ENCODE measurements at places on chromosomes 3 and 15.

DNA sequence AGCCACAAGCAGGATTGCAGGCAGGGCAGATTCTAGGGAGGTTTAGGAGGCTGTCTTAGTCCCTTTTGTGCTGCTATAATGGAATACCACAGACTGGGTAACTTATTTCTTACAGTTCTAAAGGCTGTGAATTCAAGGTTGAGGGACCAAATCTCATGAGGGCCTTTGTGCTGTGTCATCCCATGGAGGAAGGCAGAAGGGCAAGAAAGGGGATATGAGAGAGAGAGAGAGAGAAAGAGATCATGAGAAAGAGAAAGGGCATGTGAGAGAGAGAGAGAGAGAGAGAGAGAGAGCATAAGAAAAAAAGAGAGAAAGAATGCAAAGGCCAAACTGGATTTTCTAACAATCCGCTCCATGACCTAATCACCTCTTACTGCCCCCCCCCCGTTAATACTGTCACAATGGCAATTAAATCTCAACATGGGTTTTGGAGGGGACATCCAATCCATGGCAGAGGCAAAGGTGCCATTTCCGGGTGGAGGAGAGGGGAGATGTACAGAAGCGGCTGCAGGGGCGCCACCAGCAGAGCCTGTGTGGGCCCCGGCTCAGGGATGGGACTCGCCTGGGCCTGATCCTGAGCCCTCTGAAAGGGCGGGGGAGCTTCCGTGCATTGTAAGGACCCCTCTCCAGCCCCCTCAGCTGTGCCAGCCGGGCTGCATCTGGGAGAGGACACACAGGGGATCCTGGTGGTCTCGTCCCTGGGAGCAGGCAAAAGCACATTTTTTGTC lies 20.5 kb downstream of the MRPS11 start:
- no peak for DNase-seq

DNA sequence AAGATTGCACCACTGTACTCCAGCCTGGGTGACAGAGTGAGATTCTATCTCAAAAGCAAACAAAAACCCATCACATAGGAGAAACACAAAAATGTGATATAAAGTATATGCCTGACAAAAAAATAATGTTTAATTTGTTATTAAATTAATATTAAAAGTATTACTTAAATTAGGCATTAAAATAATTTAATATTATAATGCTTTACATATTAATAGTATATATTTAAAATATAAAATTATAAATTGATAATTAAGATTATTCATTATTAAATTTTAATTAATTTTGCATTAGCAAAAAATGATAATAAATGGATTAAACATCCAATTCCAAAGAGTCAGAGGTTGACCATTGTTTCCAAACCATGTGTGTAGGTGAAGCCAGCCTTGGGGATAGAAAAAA lies 22.0 kb upstream of the GABRA5 start:
- no peak for DNase-seq

GRCh38 chr15:71142780-71143179 lies 27.5 kb downstream of the THSD4 start:
- no peak for DNase-seq

GRCh38 chr3:58580826-58581327 lies 3.7 kb upstream of the FAM107A start:
- no peak for DNase-seq

GRCh38 chr3:150327678-150328653 lies 80.1 kb upstream of the TSC22D2 start:
- DNase-seq = no peak
